ENCODE measurements at places on chromosomes 2 and 18.

DNA sequence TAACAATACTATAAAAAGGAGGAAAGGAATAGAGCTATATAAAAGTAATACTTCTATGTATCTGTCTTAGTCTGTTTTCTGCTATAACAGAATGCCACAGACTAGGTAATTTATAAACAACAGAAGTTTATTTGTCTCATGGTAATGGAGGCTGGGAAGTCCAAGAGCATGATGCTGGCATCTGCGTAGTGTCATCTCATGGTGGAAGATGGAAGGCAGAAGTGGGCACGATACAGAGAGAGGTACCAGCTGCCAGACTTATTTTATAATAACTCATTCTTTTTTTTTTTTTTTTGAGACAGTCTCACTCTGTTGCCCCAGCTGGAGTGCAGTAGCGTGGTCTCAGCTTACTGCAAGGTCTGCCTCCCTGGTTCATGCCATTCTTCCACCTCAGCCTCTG is 4.3 kb downstream of the DHX57 start:
- no peaks in the 10 kb centered on the region for H3K4me1 ChIP-seq
- H3K27ac ChIP-seq = no peak overlapping the region
- H3K36me3 ChIP-seq = no peaks in the 10 kb centered on the region
- H3K4me3 ChIP-seq = no peak overlapping the region

GRCh38 chr2:177914247-177914646 is 158.3 kb downstream of the PDE11A start:
- H3K27ac ChIP-seq = no peak overlapping the region
- H3K4me3 ChIP-seq = no peak overlapping the region
- no peaks in the 10 kb centered on the region for H3K36me3 ChIP-seq

DNA sequence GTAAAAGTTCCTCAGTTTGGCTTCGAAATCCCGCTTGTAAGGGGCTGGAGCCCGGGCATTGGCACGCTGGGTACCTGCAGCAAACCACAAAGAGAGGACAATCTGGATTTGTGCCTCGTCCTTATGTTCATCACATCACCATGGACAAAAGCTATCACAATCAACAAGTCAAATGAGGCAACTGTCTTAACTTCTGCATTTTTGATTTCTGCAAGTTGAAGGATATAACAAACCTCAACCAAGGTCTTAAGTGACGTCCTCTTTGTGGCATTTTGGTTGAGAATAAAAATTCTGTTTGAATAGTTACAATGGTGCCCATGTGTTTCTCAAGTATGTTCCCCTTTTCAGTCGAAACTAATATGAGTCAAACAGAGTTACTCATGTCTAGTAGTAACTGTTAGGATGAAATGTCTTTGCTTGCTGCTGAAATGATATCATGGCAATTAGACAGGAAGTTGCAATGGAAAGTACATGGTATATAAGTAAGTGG is 70.8 kb upstream of the STK17B start:
- no peaks in the 10 kb centered on the region for H3K27me3 ChIP-seq
- no peak for DNase-seq
- H3K27ac ChIP-seq = no peak overlapping the region
- H3K4me1 ChIP-seq = no peaks in the 10 kb centered on the region

GRCh38 chr18:58005885-58006523 is 38.0 kb upstream of the NEDD4L start:
- no peak overlapping the region for H3K27ac ChIP-seq
- no peak overlapping the region for H3K4me3 ChIP-seq
- DNase-seq = no peak
- no peaks in the 10 kb centered on the region for H3K27me3 ChIP-seq
- no peaks in the 10 kb centered on the region for H3K36me3 ChIP-seq

DNA sequence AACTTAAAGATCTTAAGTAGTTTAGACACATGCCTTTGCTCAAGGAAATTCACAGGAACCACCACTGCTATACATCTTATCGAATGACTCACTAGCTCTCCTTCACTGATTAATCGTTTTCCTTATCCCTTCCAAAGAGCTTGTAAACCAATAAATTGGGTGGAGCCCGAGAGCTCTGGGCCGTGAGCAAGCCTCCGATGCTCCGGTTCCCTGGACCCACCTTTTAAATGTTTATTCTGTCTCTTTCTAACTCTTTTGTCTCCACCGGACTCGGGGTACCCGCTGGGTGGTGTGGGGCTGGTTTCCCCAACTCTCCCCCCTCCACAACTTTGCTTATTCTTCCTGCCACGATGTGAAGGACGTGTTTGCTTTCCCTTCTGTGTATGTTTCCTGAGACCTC is 292.9 kb upstream of the TMEFF2 start:
- H3K4me1 ChIP-seq = no peaks in the 10 kb centered on the region
- no peak for DNase-seq
- no peaks in the 10 kb centered on the region for H3K36me3 ChIP-seq

DNA sequence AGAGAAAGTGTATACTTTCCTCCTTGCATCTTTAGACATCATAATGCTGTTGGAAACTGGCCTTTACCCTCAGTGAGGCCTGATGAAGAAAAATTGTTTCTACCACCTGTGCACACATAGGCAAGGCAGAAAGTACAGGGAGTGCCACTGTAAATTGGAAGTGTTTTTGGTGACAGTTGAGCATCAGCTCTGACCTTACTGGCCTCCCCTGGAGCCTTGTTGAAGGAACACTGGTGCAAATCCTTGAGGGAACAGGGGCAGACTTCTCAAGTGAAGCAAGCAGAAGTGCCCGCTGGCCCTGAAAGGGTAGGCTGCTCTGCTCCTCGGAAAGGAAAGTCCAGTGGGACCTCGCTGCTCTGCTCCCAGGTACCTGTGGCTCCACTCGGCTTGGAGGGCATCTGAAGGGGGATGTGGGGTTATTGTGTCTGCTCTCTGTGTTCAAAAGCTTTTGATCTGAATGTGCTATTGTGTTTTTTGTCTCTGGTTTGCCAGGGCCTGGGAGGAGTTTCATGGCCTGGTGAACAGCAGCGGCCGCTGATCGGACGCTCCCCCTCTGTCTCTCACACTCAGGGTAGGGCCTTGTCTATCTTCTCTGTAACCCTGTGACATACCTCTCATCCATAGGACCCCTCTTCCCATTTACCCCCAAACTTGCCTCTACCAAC is 23.4 kb downstream of the EIF4E2 start:
- DNase-seq = no peak
- no peaks in the 10 kb centered on the region for H3K4me1 ChIP-seq
- H3K27me3 ChIP-seq = no peaks in the 10 kb centered on the region
- H3K4me3 ChIP-seq = no peak overlapping the region

- H3K36me3 ChIP-seq = no peaks in the 10 kb centered on the region
- DNase-seq = no peak
- no peak overlapping the region for H3K27ac ChIP-seq
- no peaks in the 10 kb centered on the region for H3K4me1 ChIP-seq
- no peak overlapping the region for H3K4me3 ChIP-seq
Observed at GRCh38 chr2:122660786-122661634, 905.6 kb downstream of the TSN start.

- peaks cover 5% of the 10 kb centered on the region for H3K4me1 ChIP-seq
- H3K27me3 ChIP-seq = no peaks in the 10 kb centered on the region
- peak; percentile 91 for DNase-seq
- H3K27ac ChIP-seq = peak within 1 kb of the TSS; percentile 99
- no peaks in the 10 kb centered on the region for H3K36me3 ChIP-seq
Observed at GRCh38 chr2:156435718-156436496, at the start of gene GPD2. GPD2 (plus strand) TSS chr2:156436379; CDS start chr2:156476106, 39,727 bp downstream.

- no peaks in the 10 kb centered on the region for H3K27me3 ChIP-seq
- H3K4me3 ChIP-seq = no peak overlapping the region
- no peak overlapping the region for H3K27ac ChIP-seq
- no peak for DNase-seq
Observed at GRCh38 chr18:61676773-61677434, 215.9 kb downstream of the RNF152 start.

- H3K4me3 ChIP-seq = no peak overlapping the region
- no peaks in the 10 kb centered on the region for H3K4me1 ChIP-seq
- DNase-seq = no peak
- no peaks in the 10 kb centered on the region for H3K36me3 ChIP-seq
- no peak overlapping the region for H3K27ac ChIP-seq
Observed at GRCh38 chr2:127362971-127363370, 24.8 kb downstream of the MAP3K2 start.

DNA sequence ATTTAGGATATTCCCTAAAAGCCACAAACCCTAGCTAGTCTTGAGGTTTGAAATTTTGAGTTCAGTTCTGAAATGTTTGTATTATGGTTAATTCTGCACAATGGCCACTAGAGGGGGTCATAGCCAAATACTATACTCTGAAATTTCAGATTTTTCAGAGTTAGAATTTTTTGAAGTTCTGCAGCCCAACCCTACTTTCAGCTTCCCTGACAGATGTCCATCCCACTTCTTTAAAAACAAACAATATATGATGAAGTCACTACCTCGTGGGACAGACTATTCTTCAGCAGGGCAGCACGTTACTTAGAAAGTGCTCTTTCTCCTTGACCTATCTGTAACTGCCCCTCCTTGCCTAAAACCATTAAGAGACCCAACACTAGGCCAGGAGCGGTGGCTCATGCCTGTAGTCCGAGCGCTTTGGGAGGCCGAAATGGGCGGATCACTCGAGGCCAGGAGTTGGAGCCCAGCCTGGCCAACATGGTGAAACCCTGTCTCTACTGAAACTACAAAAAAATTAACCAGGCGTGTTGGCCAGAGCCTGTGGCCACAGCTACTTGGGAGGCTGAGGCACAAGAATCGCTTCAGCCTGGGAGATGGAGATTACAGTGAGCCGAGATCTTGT is 48.2 kb upstream of the PAPOLG start:
- DNase-seq = no peak
- H3K27me3 ChIP-seq = no peaks in the 10 kb centered on the region
- H3K27ac ChIP-seq = no peak overlapping the region
- H3K4me3 ChIP-seq = no peak overlapping the region

DNA sequence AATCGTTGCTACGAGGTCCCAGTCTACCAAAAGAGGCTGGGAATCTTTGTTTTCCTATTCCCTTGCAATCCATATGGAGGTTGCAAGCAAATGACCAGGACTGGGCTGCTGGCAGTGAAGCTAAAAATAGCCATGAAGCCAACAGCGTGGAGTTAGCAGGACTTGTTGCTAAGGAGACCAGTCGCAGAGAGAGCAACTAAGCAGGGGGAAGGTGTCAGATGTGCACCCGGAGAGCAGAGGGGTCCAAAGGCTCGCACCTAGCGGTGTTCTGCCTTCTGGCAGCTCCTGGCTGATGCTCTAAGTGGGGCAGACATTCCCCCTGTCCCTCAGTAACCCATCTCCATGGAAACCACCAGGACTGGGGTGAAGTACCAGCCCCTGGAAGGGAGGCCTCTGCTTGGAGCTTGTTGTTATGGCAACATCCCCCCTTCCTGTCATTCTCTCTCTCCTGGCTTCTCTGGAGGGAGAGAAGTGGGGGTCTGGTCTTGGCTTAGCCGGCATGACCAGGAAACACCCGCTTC is 84.6 kb downstream of the DNMT3A start:
- no peak overlapping the region for H3K4me3 ChIP-seq
- no peaks in the 10 kb centered on the region for H3K4me1 ChIP-seq
- no peaks in the 10 kb centered on the region for H3K27me3 ChIP-seq
- no peak overlapping the region for H3K27ac ChIP-seq

DNA sequence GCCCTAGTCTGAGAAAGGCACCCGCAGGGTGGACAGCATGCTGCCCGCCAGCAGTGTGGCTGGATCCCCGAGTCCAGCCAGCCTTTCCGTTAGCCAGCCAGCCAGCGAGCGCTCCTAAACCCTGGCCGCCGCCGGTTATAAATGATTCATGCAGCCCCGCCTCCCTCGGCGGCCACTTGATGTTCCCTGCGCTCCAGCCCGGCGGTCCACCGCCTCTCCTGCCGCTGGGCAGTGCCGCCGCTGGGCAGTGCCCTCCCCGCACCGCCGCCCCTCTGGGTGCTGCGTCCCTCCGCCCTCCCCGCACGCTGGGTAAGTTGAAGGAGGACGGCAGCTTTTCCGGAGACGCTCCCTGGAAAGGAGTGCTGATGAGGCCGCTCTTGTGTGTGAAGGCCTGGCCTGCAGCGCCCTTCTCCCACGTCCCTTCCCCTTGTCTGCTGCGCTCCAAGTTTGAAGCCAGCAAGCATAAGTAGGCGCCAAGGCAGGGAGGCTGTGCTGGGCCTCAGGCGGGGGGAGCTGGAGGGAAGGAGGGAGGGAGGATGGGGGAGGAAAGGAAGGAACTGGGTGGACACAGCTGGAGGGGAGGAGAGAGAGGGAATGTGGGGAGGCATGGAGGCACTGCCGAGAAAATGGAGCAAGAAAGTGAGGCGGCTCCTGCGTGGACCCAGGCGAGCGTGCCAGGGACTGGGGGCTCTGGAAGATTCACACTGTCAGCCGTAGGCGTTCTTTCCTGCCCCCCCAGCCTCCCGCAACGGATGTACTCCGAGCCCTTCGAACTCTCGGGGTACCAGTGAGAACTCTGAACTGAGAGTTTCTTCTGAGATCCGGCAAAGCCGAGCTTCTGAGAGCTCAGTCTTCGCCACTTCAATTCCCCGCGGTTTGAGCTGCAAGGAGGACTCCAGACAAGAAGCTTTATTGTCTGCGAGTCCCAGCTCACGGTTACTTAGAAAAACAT is 131.9 kb downstream of the GLI2 start:
- no peaks in the 10 kb centered on the region for H3K27me3 ChIP-seq
- DNase-seq = peak; percentile 46
- peak overlapping the region; percentile 37 for H3K4me3 ChIP-seq

GRCh38 chr2:219570924-219571310 is 422 bp downstream of the OBSL1 start:
- no peaks in the 10 kb centered on the region for H3K36me3 ChIP-seq
- peak overlapping the region; percentile 76 for H3K4me3 ChIP-seq
- H3K27me3 ChIP-seq = no peaks in the 10 kb centered on the region
- peak overlapping the region; percentile 93 for H3K27ac ChIP-seq

GRCh38 chr2:176818617-176819016 is 394.0 kb upstream of the HNRNPA3 start:
- H3K27ac ChIP-seq = no peak overlapping the region
- H3K36me3 ChIP-seq = no peaks in the 10 kb centered on the region
- H3K4me1 ChIP-seq = no peaks in the 10 kb centered on the region
- DNase-seq = peak; percentile 18
- no peak overlapping the region for H3K4me3 ChIP-seq

DNA sequence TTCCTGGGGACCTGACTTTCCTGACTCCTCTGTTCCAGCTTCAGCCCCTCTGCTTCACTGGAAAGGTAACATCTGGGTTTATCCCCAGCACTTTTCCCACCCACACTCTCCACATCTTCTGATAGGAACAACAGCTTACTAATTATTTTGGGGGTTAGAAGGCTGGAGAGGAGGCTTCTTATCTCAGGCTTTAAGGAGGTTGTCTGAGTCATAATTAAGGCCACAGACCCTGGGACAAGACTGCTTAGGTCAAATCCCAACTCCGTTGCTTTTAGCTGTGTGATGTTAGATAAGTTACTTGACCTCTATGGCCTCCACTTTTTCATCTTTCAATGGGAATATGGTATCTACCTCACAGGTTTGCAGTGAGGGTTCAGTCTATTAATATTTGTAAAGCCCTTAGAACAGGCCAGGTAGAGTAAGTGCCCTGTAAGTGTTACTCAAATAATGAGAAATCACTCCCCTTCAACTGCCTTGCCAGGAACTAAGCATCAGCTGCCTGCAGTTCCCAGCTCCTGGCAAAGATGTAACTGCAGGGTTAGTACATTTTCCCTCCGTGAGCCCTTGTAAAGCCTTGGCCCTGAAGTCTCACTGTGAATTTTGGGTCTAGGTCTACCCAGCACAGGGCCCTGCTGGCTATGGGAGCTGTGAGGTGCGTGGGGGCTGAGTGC is 123.6 kb downstream of the MTX2 start:
- H3K27ac ChIP-seq = no peak overlapping the region
- no peak overlapping the region for H3K4me3 ChIP-seq
- H3K4me1 ChIP-seq = no peaks in the 10 kb centered on the region
- DNase-seq = no peak
- H3K36me3 ChIP-seq = peaks cover 3% of the 10 kb centered on the region
- no peaks in the 10 kb centered on the region for H3K27me3 ChIP-seq
